Activated naive CD4-positive, alpha-beta T cell treated with anti-CD3 and anti-CD28 coated beads, Interleukin-2, amount 10 ng/mL, durations not matched to agents 7 days and 5 days (primary cell): ENCODE measurements at places on chromosomes 4 and X.

DNA sequence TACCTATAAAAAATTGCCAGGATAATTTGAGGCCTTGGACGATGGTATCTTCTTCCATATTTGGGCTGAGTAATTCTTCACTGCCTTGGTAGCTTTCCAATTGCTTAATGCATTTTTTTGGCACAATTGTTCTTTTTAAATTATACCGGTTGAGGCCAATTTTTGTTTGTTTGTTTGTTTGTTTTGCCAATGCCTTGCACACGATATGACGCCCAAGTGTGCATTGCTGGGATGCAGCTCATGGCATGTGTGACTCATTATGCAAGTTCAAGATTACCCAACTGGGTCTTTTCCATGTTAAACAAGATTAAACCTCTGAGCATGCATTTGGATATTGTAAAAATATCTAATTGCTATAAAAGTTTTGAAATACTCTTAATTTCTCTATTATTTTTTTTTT lies 71.1 kb upstream of the KCNIP4 start:
- DNase-seq: no peak

DNA sequence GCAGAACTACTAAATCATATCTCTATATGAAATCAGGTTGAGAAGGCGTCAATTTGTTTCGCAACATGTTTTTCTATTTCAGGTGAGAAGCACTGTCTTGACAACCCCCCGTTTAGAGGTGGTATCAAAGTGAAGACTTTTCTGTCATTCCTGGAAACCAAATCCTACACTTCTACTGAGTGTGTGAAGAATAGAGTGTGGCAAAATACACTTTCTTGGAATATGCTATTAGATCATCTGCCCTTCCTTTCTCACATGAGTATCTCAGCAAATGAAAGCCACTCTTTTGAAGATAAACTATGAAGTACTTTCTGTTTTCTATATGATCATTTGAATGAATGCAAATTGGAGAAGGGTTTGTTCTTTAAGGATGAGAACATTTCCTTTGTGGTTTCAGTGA lies 174.0 kb upstream of the FMR1 start:
- DNase-seq: no peak

DNA sequence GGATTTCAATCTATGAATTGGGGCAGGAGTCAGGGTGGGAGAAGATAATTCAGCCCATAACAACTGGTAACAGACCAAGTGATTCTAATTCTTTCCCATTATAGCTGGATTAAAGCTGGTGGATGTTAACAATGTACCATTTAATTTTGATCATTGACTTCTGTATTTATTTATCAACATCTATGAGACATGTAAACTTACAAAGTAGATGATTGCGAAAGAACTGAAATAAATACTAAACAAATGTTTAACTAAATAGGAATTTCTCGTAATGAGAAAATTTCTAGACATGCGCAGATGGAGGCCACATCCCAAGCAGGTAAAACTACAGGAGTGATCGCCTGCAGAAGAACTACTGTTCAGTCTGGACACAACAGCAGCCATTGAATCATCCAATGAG lies 107.1 kb downstream of the NR3C2 start:
- DNase-seq: no peak

DNA sequence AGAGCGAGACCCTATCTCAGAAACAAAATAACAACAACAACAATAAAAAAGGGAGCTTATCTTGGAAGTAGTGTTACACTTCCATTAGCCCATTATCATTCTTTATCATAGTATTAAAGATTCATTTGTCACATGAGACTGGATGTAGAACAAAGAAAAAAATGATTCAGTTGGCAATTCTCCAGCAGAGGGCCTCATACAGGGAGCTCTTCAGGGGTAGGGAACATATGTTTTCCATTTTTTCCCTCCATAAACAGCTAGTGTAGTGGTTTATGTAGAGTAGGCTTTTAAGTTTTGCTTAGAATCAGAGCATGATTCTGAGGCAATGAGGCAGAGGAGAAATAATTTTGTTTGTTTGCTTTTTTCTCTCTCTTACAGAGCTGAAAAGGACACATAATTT lies 5.8 kb downstream of the CPE start:
- no peak for DNase-seq

GRCh38 chrX:84320614-84321013 lies 132.6 kb upstream of the RPS6KA6 start:
- no peak for DNase-seq

- no peak for DNase-seq
Observed at GRCh38 chr4:183746305-183747229, 87.5 kb downstream of the TRAPPC11 start.
